ENCODE measurements at places on chromosomes 11 and 22.

GRCh38 chr11:25860677-25861450, 471.1 kb upstream of the ANO3 start:
- H3K27me3 ChIP-seq, result no peaks in the 10 kb centered on the region
- no peaks in the 10 kb centered on the region for H3K36me3 ChIP-seq
- no peaks in the 10 kb centered on the region for H3K4me1 ChIP-seq
- no peak for DNase-seq
- no peak overlapping the region for H3K4me3 ChIP-seq

DNA sequence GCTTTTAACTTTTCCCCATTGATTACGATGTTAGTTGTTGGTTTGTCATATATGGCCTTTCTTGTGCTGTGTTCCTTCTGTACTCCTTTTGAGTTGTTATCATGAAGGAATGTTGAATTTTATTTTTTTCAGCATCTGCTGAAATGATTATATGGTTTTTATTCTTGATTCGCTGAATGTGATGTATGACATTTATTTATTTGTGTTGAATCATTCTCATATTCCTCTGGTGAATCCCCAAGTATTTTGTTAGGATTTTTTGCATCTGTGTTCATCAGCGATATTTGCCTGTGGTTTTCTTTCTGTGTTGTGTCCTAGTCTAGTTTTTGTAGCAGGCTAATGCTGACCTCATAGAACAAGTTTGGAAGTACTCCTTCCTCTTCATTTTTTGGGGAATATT, 78.2 kb downstream of the GGT1 start:
- no peaks in the 10 kb centered on the region for H3K36me3 ChIP-seq
- no peaks in the 10 kb centered on the region for H3K4me1 ChIP-seq
- no peak overlapping the region for H3K27ac ChIP-seq
- H3K27me3 ChIP-seq, result peaks cover 12% of the 10 kb centered on the region

DNA sequence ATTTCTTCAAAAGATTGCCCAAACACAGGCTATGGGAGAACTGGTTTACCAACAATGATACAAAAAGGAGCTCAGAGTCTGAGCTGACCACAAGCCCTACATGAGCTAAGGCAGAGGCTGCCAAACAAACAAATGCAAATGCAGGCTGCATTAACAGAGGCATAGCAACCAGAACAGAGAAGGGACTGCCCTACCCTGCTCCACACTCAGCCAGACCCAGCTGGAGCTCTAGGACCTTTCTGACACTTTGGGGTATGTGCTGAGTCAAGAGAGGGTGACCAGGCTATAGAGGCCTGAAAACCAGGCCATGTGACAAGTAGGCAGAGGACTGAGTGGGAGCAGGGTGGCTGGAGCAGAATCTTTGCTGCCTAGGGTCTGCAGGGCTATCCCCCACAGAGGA, 17.8 kb upstream of the P2RY2 start:
- no peak overlapping the region for H3K4me3 ChIP-seq
- H3K4me1 ChIP-seq, result no peaks in the 10 kb centered on the region
- H3K27ac ChIP-seq, result no peak overlapping the region
- peaks cover 27% of the 10 kb centered on the region for H3K27me3 ChIP-seq
- no peaks in the 10 kb centered on the region for H3K36me3 ChIP-seq

GRCh38 chr11:13354335-13354734, 76.7 kb downstream of the BMAL1 start:
- no peak overlapping the region for H3K4me3 ChIP-seq
- DNase-seq, result no peak
- no peak overlapping the region for H3K27ac ChIP-seq
- H3K36me3 ChIP-seq, result peaks cover 79% of the 10 kb centered on the region

- H3K36me3 ChIP-seq, result no peaks in the 10 kb centered on the region
- H3K4me1 ChIP-seq, result no peaks in the 10 kb centered on the region
- H3K27me3 ChIP-seq, result no peaks in the 10 kb centered on the region
- DNase-seq, result no peak
- no peak overlapping the region for H3K4me3 ChIP-seq
Observed at GRCh38 chr11:129546266-129546665, 170.6 kb downstream of the BARX2 start.

DNA sequence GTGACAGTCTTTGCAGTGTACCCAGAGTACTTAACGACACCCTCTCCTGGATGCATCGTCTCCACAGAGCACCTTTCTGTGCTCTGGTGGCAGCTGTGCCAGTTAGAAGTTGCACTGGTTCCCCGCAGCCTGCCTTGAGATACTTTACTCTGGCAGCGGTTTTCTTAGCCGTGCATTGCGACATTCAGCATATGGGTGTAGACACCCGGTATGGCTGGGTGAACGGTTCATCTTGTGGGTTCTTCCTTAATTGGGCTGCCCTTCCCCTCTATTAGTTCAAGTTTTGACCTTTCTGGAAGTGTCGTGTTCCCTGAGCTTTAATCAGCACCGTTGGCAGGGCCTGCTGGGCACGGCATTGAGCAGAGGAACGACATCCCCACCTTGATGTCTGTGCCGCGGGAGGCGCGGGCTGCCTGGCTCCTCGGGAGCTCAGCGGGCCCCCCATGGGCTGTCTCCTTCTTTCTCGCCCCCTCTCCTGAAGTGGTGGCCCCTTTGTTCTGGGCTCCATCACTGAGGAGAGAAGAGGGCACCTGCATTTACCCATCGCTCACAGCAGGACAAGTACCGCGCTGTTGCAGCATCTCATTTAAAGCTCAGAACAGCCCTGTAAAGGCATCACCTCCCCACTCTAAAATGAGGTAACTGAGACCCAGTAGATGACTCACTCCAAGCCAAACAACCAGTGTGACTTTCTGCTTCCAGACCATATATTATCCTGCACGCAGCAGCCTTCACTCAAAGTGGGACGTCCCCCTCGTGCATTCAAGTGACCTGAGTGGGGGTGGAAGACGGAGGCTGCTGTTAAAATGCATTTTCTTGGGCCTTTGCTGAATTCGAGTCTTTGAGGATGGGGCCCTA, 13.3 kb downstream of the FAM83F start:
- no peak overlapping the region for H3K27ac ChIP-seq
- H3K36me3 ChIP-seq, result no peaks in the 10 kb centered on the region
- H3K4me1 ChIP-seq, result peaks cover 17% of the 10 kb centered on the region
- H3K4me3 ChIP-seq, result no peak overlapping the region
- no peaks in the 10 kb centered on the region for H3K27me3 ChIP-seq

- no peak overlapping the region for H3K27ac ChIP-seq
- H3K4me3 ChIP-seq, result no peak overlapping the region
- no peak for DNase-seq
- H3K36me3 ChIP-seq, result no peaks in the 10 kb centered on the region
- H3K4me1 ChIP-seq, result no peaks in the 10 kb centered on the region
Observed at GRCh38 chr11:79366218-79366617, 74.6 kb downstream of the TENM4 start.

Measured in T-cell (primary cell).